Fibroblast of skin of back (primary cell): ENCODE measurements at places on chromosomes 7 and 10.

- DNase-seq: no peak
Observed at GRCh38 chr7:105350906-105351305, 37.8 kb downstream of the SRPK2 start.

GRCh38 chr10:8835453-8836167, 781.1 kb downstream of the GATA3 start:
- no peak for DNase-seq

- peak; percentile 68 for DNase-seq
Observed at GRCh38 chr10:70478191-70479164, at the start of gene PALD1. Gene PALD1 (plus strand): TSS chr10:70478767. CDS start chr10:70525952, 47,185 bp downstream.

- no peak for DNase-seq
Observed at GRCh38 chr10:60932756-60933155, 11.2 kb downstream of the RHOBTB1 start.

DNA sequence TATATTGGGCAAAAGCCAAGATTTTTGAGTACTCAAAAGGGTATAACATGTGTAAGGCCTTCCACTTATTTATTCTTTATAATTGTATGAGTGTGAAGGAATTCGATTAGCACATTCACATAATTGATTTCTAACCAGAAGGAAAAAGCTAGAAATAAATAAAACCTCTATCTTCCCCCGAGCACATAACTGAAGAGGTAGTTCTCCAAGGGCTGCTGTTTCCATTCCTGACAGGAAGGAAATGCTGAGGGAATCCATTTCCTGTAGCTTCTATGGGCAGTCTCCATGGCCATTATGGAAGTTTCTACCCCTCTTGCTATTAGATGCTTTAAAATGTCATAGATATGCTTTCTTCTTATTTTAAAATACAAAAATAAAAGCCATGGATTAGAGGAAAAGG, 70.5 kb upstream of the ABCB5 start:
- DNase-seq: no peak

- no peak for DNase-seq
Observed at GRCh38 chr7:29332042-29332811, 137.7 kb downstream of the CHN2 start.

DNA sequence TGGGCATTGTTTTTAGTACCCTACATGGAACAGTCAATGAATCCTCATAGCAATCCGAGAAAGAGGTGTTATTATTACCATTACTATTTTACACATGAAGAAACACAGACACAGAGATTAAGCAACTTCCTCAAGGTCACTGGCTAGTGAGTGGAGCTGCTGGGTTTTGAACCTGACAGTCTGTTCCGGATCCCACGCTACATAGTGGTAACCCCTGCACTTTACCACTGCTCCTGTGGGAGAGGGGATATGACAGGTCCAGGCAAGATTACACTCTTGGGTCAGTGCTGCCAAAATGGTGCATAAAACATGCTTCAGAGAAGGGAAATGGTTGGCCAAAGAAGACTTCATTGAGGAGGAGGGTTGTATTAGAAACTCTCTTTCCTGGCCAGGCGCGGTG, 185.7 kb downstream of the XPNPEP1 start:
- DNase-seq: no peak

GRCh38 chr7:7565746-7566650, 686 bp upstream of the MIOS start:
- DNase-seq: no peak

- no peak for DNase-seq
Observed at GRCh38 chr10:61950449-61951143, 49.1 kb downstream of the ARID5B start.

GRCh38 chr10:13788711-13789447, 202.1 kb downstream of the PRPF18 start:
- peak; percentile 56 for DNase-seq

DNA sequence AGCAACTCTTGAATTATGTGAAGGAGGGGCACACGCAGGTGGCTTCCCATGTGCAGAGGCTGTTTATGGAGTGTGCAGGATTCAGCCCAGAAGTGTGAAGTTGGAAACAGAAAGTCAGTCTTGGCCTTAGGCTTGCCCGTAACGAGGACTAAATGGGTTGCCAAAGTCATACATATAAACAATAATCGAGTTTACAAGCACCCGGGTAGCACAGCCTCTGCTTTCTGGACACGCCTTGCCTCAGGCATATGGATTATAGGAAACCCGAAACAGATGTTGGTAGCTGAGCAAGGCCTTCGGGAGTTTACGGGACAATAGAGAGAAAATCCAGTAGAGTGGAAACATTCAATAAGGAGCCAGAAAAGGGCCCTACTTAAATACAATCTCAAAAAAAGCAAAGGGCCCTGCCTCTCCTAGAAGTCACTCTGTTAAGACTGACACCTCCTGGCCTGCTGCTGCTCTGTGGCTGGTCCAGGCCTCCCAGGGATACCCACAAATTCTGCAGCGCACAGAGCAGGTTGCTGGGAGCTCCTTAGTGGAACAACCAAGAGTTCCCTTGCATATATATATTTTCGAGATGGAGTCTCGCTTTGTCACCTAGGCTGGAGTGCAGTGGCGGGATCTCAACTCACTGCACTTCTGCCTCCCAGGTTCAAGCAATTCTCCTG, 48.5 kb downstream of the SMKR1 start:
- DNase-seq: no peak

GRCh38 chr10:29387269-29387668, 98.4 kb downstream of the LYZL1 start:
- DNase-seq: no peak
